ENCODE measurements at places on chromosomes 3 and 15.
A peak's percentile ranks its signal among the peaks of the same experiment; 100 is the strongest.

- no peak for DNase-seq
These were observed 1.5 kb downstream of the GPR87 start for GRCh38 chr3:151315136-151315535.

DNA sequence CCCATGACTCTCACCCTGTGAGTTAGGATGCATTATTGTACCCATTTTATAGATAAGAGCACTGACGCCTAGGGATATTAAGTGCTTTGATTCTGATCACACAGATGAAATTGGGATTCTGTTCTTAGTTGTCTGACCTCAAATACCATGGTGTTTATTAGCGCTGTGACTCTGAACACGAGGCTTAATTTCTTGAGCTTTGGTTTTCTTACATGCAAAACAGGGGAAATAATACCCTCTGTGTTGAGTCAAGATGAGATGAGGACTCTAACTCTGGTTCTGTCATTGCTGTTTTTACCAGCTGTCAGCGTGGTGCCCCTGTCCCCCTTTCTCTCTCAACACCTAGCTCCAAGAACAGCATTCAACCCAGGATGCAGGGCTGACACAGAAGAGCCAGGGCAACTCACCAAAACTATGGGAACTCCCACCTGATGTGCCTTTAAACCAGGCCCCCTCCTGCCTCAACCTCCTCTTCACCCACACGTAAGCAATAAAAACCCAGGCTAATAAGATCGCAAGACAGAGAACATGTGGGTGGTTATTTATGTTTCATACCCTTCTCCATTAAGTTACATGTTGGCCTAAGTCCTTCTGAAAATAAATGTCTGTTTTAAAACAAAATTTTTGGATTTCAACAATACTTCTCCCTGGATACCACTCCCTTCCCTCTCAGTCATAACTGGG lies 100.1 kb upstream of the SPATA12 start:
- no peak for DNase-seq

- DNase-seq: no peak
These were observed 92.4 kb upstream of the CGNL1 start for GRCh38 chr15:57283774-57284503.

DNA sequence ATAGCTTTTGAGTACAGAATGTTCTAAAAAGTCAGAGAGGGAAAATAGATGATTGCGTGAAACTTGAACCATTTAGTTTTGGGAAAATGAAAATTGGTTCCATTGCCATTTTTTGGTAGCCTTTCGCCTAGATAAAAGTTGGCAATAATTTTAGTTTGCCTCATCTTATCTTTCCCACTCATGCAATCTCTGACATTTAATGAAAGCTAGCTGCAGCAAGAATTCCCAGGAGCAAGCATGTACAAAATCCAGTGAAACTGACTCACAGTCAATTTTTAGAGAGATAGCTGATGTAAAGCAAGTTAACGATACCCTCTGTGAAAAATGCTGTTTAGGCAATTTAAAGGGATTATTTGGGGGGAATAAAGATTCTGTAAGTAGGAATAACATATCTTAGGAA lies 797.4 kb downstream of the GRM7 start:
- no peak for DNase-seq

DNA sequence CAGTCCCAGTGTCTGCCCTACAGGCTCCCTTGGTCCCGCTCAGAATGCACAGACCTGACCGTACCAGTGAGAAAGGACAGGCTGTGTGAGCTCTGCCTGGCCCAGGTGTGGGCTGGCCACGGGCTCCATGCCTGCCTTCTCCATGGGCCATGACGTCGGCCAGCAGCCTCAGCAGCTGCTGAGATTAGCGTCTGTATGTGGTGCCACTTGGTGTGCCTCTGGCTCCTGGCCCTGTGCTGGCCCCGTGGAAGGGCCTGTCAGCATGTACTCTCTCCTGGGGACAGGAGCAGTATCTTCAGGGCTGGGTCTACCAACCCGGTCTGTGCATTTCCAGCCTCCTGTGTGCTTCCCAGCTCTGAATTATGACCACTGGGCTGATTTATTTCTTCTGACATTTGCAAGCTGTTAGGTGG lies 25.7 kb downstream of the KLF13 start:
- DNase-seq: no peak

DNA sequence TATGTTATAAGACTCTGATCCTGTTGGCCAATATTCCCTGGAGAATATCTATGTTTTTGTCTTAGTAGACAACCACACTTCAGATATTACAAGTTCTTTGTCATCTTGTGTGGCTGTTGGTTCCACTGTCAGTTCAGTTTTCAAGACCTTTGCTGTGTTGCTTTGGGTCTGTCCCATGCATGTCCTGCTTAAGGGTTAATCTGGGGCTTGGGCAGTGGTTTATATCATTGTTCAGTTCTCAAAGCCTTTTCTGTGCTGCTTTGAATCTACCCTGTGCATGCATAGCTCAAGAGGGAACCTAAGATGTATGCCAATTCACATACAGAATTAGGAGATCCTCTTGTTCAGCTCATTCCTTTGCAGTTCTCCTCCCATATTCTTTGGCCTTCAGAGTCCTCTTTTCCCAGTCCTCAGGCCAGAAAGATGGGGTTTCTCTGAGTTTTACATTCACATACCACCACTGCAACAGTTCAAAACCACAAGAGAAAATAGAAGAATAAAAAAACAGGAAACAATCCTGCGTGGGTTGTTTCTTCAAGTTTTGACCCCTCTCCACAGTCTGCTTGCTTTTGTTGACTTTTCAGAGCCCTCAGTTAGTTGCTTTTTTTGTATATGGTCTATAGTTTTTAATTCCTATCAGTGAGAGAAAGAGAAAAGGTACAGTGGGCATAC lies 21.6 kb downstream of the BUB1B start:
- no peak for DNase-seq

DNA sequence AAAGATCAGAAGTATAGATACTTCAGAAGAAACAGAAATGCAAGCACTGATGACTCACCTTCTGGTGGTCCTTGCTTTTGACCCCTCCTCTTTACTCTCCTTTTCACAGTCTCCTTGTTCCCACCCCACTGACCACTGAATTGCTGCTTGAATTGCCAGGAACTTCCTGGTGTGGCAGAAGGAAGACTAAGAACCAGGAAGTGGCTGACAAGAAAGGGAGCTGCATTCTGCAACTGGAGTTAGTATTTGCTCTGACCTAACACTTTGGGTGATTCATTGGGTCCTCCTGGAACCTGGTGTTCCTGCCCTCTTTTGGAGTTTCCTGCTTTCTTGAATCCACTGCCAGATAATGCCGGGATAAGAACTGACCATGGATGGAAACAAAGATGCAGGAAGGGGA lies 23.0 kb downstream of the KY start:
- DNase-seq: no peak

- no peak for DNase-seq
These were observed 74.8 kb upstream of the NTRK3 start for GRCh38 chr15:88331291-88331690.

GRCh38 chr3:122481390-122481789 lies 33.3 kb downstream of the KPNA1 start:
- DNase-seq: no peak

GRCh38 chr3:146222204-146223046 lies 28.5 kb downstream of the PLSCR4 start:
- no peak for DNase-seq

- DNase-seq: no peak
These were observed 2.9 kb upstream of the CAV3 start for GRCh38 chr3:8730656-8731055.

GRCh38 chr3:183880121-183880520 lies 4.6 kb downstream of the PARL start:
- no peak for DNase-seq

- DNase-seq: no peak
These were observed 87.8 kb downstream of the KLHL25 start for GRCh38 chr15:85706779-85707518.

DNA sequence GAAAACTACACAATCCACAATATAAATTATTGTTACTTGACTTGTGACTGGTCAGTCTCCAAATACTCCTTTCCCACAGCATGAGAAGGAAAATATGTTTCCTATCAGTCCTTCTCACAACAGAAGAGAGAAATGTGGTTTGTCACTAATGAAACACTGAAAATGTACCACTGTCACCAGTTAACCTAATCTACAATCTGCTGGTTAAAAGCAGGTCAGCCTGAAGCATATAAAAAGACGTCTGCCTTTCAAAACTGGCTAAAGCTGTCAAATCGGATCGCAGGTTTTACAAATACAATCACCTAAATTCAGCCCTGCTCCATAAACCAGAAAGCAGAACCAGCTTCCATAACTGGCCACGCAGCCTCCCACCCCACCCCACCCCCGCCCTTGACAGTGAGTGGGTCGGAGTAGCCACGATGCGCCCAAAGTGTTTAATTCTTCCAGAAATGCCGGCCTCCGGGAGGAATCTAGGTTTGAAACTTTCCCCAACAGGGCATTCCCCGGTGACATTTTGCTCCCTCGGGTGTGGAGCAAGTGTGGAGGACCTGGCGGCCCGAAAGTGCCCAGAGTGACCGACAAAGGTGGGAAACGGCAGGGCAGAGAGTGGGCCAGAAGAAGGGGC lies 682 bp downstream of the ETFA start:
- DNase-seq: no peak

- no peak for DNase-seq
These were observed 541.3 kb downstream of the UNC13C start for GRCh38 chr15:54519577-54519976.

DNA sequence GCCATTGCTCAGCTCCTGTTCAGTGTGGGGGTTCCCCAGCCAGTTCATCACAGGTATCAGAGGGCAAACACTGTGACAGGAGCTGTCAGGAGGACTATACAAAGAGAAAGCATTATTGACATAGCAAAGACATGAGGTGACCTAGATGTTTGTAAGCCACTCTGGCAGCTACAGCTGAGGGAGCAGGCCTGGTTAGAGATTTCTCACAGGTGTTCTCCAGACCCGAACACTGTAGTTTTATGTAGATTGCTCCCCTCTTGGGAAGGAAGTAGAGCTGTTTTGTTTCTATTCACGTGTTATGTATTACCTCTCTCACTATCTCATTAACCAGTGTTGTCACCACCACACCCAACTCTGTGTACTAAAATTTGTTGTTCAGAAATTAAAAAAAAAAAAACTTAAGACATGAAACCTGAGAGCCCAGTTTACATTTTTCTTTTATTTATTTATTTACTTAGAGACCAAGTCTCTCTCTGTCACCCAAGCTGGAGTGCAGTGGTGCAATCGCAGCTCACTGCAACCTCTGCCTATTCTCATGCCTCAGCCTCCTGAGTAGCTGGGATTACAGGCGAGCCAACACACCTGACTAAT lies 123.7 kb downstream of the RBPMS2 start:
- DNase-seq: peak; percentile 17

GRCh38 chr3:117743993-117744392 lies 1034.4 kb downstream of the TUSC7 start:
- DNase-seq: no peak

DNA sequence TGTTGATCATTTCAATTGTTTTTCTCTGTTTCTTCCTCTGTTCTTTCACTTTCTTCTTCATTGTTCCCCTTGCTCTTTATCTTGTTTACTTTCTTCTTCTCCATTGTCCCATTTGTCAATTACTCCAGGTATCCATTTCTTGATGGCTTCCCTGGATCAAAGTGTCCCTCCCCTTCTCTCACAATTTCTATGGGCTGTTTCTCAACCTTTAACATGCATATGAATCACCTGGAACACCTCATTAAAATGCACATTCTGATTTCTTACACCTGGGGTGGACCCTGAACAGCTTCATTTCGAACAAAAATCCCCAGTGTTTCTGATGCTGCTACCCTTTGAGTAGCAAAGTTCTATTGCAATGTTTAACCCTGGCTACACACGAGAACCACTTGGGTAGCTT lies 454.8 kb downstream of the EPHA6 start:
- DNase-seq: no peak

DNA sequence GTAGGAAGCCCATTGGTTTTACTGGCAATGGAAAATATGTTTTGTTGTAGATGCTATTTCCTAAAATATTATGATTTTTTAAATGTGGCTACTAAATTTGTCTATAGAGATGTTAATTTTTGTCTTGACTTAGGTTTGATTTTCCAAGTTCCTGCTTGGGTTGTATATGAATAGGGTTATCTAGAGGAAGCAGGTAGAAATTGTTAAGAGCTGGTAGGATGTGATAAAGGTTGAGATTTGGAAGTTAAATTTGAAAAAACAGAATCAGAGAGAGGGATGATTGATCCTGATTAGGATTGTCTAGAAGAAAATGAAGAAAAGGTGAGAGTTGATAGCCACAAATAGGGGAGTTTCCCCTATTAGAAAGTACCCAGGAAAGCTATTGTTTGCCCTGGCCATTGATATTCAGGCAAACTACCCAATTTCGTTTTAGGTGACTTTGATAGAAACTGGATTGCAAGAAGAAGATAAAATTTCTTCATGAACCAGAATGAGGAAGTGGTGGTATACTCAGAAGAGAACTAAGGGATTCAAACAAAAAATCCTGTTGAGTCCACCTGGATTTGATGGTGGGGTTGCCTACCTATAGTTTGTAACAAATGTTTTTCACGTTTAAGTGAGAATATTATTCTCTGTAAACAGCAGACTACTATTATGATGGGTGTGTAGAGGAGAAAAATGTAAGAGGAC lies 91.2 kb upstream of the PHLDB2 start:
- no peak for DNase-seq

- DNase-seq: no peak
These were observed 181.7 kb downstream of the BBX start for GRCh38 chr3:107704477-107704876.

DNA sequence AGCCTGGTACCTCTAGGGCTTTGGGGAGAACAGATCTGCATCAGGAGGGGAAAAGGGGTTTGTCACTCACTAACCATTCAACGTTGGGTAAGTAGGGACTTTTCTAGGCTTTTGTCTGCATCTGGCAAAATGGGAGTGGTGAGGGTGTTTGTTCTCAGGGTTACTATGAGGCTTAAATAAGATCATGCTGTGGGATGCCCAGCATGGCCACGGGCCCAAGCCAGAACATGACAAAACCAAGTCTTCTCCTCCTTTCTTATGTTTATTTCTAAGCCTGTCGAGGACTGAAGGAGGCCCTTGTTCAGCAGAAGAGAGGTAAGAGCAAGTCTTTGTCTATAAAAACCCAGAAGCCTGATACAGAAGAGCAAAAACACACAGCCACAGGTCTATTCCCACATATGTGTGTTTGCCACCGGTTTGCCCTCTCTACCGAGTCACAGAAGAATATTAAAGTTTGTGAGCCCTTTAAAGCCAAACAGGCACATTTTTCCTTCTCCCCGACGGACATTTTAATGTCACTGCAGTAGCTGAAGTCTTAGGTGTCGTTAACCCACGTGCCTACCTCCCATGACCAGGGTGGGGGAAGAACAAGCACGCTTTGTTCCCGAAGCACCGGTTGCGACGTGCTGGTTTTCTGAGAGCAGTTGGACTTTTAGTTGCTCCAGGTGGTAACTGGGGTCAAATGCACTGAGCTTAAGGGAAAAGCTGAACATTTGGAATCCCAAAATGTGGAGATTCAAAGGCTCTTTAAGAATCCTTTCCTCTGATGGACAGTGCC lies 72.1 kb downstream of the NOX5 start:
- DNase-seq: no peak

- DNase-seq: no peak
These were observed 45.1 kb downstream of the CTDSPL start for GRCh38 chr3:37906734-37907282.

- DNase-seq: no peak
These were observed 315.7 kb upstream of the WNT5A start for GRCh38 chr3:55802816-55803215.

GRCh38 chr3:126937533-126937932 lies 45.4 kb upstream of the PLXNA1 start:
- no peak for DNase-seq
